ENCODE measurements at places on chromosomes 6 and 20.

DNA sequence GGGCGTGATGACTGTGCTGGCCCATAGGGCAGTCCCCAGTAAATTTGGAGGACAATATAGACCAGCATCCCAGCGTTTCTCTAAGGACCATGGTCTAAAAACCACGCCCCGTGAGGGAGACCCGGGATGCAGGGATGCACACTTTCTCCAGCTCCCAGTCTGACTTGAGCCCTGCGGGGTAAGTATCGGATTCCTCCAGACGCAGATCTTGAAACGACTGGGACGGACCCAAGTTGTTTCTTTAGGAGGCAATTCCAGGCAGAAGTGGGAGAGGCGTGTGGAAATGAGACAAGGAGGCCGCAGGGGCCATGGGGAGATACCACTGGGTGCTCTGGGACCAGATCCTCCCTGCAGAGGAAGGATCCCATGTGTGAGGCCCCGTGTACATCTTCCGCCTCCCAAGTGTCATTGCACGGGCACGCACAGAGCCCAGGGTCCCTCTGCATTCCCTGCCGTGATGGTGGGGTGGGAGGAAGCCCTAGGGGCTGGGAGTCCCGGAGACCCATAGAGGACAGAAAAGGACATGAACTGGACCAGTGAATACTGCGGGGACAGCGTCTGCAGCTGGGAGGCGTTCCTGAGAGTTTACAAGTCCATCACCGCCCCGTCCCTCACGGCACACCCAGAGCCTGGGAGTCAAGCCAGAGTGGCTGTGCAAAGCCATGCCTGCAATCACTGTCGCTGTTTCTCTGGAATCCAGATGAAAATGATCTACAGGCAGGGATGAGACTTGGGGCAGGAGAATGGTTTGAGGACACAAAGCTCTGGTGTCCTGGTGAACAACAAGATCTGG lies 522.9 kb downstream of the CDH26 start:
- no peak overlapping the region for H3K4me3 ChIP-seq
- H3K4me1 ChIP-seq, result no peaks in the 10 kb centered on the region
- no peak for DNase-seq
- no peak overlapping the region for H3K27ac ChIP-seq

DNA sequence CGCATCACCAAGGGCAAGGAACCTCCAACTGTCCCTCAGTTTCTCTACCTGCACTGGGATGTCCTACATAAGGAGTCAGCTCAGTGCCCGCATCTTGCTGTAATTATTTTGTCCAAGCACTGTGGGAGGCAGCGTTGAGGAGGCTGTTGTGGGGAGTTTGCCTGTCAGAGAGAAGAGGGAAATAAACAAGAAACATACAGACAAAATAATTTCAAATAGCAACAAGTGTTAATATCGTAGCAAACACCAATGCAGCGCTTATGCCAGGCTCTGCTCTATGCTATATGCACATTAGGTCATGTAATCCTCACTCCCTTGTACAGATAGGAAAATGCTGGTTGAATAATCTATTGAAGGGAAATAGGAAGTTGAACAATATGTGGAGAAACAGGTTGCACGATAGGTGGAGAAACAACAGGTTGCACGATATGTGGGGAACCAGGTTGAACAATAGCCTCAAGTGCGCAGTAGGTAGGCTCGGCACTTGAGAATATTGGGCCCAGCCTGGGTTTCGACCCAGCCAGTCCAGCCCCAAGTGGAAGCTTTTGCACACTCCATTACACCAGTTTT lies 91.2 kb upstream of the SIRPA start:
- peak overlapping the region; percentile 52 for H3K27ac ChIP-seq
- peak overlapping the region; percentile 81 for H3K4me3 ChIP-seq
- no peak for DNase-seq

DNA sequence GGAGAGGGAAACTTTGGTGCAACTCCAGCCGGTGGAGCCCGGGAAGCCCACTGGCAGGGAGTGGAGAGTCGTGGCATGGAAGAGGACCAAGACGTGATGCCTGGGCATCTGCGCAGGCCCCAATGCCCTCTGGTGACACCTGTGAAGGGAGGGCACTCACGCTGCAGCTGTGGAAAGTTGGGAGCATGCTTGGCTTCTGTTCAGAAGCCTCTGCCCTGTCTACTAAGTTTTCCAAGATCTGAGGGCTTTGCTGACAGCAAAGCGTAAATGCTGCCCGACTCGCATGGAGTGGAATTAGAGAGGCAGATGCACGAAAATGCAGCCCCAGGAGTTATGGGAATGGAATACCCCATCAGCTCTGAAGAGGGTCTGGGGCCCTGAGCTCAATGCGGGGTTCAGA lies 75.7 kb downstream of the SYNDIG1 start:
- peaks cover 6% of the 10 kb centered on the region for H3K36me3 ChIP-seq
- H3K27ac ChIP-seq, result no peak overlapping the region
- H3K4me3 ChIP-seq, result no peak overlapping the region
- no peak for DNase-seq
- no peaks in the 10 kb centered on the region for H3K27me3 ChIP-seq

- H3K27me3 ChIP-seq, result peaks cover 9% of the 10 kb centered on the region
- no peak overlapping the region for H3K27ac ChIP-seq
- peaks cover 13% of the 10 kb centered on the region for H3K4me1 ChIP-seq
- DNase-seq, result no peak
- H3K4me3 ChIP-seq, result no peak overlapping the region
Observed at GRCh38 chr20:23059846-23060245, 10.4 kb upstream of the THBD start.

- no peak for DNase-seq
- H3K36me3 ChIP-seq, result no peaks in the 10 kb centered on the region
- H3K27me3 ChIP-seq, result no peaks in the 10 kb centered on the region
- H3K27ac ChIP-seq, result no peak overlapping the region
- H3K4me3 ChIP-seq, result no peak overlapping the region
Observed at GRCh38 chr6:35739645-35740524, 3.1 kb downstream of the ARMC12 start.

GRCh38 chr20:50867805-50868204 lies 63.4 kb downstream of the ADNP start:
- DNase-seq, result no peak
- peaks cover 22% of the 10 kb centered on the region for H3K4me1 ChIP-seq
- H3K36me3 ChIP-seq, result no peaks in the 10 kb centered on the region
- H3K27ac ChIP-seq, result no peak overlapping the region

DNA sequence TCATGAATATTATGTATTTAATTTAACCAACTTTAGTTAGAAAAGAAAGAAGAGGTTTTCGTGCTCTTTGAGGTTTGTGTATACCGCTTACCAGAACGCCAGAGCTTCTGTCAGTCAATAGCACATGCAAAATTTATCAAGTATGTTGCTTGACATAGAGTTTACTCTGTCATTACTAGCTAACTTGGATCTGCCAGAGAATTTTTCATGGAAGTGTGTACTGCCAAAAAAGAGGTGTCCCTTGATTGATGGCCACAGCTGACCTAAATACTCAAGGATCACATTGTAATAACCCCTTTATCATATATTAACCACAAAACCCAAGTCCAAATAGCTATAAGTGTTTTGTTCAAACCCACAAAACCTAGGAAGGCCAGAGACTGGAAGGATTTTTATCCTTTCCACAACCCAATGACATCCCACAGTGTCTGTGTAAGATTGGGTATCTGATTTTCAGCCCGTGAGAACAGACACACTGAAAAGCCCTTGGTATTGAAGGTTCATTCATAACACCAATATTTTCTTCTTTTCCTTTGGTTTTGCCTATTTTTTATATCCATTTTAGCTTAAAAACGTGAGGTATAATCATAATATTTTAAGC lies 194.0 kb upstream of the EYA4 start:
- no peaks in the 10 kb centered on the region for H3K36me3 ChIP-seq
- no peaks in the 10 kb centered on the region for H3K27me3 ChIP-seq
- no peak overlapping the region for H3K4me3 ChIP-seq
- H3K27ac ChIP-seq, result no peak overlapping the region
- DNase-seq, result no peak
- peaks cover 13% of the 10 kb centered on the region for H3K4me1 ChIP-seq
